ENCODE measurements at places on chromosomes 1 and 21.

DNA sequence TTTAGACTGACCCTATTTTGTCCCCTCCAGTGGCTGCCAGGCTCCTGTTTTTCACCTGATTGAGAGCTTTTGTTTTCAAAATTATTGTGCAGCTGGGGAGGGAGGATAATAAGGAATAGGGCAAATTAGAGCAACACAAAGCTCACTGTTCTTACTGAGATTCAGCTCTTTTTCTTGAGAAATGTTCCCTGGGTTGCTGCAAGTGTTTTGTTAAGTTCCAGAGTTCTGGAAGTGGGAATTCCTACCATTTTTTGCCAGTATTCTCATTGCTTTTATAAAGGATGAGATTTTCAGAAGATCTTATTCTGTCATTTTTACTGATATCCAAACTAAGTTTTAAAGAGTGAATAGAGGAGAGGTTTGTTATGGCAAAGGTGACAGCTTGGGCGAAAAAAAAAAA is 417.7 kb downstream of the SIPA1L2 start:
- no peak for DNase-seq

- no peak for DNase-seq
These were observed 19.7 kb upstream of the TIAM1 start for GRCh38 chr21:31363720-31364119.

DNA sequence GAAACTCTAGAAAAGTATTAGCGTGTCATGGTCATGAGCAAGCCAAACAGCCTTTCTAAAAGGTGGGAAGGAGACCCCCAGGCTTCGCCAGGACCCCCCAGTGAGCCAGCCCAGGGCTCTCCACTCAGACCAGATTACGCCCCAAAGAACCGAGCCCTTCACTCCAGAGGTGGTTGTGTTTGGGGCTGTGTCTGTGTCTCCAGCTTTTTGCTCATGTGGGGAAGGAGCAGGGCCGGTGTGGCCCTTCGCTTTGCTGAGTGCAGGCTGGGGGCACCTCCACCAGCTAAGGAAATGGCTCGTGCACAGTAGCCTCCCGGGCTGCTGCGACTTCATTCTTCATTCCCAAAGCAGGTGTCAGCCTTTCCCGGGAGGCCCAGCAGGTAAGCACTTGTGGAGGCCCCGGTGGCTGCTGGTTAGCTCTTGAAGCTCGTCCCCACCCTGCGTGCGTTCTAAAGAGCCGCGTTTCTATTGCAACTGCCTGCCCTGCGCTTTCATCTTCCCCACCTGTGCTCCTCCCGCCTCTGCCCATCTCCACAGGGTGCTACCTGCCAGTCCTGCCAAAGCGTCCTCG is 531 bp downstream of the TSPEAR start:
- DNase-seq, result no peak

DNA sequence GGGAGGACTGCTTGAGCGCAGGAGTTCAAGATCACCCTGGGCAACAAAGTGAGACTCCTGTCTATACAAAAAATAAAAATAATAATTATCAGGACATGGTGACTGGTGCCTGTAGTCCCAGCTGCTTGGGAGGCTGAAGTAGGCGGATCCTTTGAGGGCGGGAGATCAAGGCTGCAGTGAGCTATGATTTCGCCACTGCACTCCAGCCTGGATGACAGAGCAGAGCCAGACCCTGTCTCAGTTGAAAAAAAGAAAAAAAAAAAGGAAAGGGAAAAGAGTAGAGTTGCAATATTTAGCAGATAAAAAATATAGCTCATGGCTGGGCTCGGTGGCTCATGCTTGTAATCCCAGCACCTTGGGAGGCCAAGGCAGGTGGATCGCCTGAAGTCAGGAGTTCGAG is 3.3 kb upstream of the S1PR1 start:
- DNase-seq, result no peak

DNA sequence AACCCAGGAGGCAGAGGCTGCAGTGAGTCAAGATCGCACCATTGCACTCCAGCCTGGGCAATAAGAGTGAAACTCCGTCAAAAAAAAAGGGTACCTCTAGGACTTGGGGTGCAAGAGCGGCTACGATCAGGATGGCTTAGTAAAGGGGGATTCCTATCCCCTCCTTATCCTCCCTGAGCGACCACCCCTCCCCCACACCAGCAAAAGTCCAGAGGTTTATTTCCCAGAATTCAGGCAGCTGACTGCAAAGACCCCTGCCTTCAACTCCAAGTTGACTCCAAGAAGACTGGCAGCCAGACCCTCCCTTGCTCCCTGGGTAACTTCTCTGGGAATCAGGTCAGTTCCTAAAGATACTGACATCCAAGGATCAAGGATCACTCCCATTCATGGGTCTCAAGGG is 12.4 kb upstream of the PRDM16 start:
- DNase-seq, result no peak
